ENCODE measurements at places on chromosomes 12 and 14. TPM values are rescaled to one million over a fixed set of nuclear protein-coding genes. Genes with fewer than 3 reads are reported as not detected.

- H3K36me3 ChIP-seq = no peaks in the 10 kb centered on the region
- H3K4me1 ChIP-seq = no peaks in the 10 kb centered on the region
- no peaks in the 10 kb centered on the region for H3K27me3 ChIP-seq
- peak; percentile 62 for DNase-seq
- no peak overlapping the region for H3K27ac ChIP-seq
Measured at GRCh38 chr14:50344116-50344775, 32.1 kb downstream of the DMAC2L start.

DNA sequence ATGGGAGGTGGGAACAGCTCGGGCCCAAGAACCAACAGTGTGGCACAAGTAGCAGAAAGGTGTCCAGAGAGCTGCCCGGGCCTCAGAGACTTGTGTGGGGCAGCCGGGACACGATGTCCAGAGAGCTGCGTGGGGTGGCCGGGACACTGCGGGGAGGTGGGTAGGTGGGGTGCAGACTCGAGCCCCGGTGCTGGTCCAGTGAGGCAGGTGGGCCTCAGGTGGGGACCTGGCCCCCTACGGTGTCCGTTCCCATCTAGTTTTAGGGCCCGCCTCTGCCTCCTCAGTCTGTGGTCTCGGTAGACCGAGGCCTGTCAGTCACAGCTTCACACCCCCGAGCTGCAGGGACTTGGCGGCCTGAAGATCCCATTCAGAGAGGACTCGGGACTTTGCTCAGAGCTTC, 6.3 kb upstream of the FBRSL1 start:
- H3K27ac ChIP-seq = no peak overlapping the region
- no peaks in the 10 kb centered on the region for H3K36me3 ChIP-seq
- H3K27me3 ChIP-seq = no peaks in the 10 kb centered on the region
- no peak overlapping the region for H3K4me3 ChIP-seq

GRCh38 chr12:101671157-101671791, 26.2 kb upstream of the CHPT1 start:
- no peaks in the 10 kb centered on the region for H3K27me3 ChIP-seq
- peaks cover 23% of the 10 kb centered on the region for H3K4me1 ChIP-seq
- peak; percentile 37 for DNase-seq
- H3K4me3 ChIP-seq = peak overlapping the region; percentile 18

TSPAN31 gene
- 12.0 TPM for total RNA-seq

DAO gene
- total RNA-seq = not detected

PRMT5 gene
- total RNA-seq = 200 TPM

AKAP3 gene
- 2.8 TPM for total RNA-seq

APAF1 gene
- 13.9 TPM for total RNA-seq
